ENCODE measurements at places on chromosomes 1 and 21. TPM values are rescaled to one million over a fixed set of nuclear protein-coding genes. Genes with fewer than 3 reads are reported as not detected.

FNDC5 gene
- total RNA-seq = 1.4 TPM

PLEKHN1 gene
- 1.4 TPM for total RNA-seq

OLFML3 gene
- 0.29 TPM for total RNA-seq

MARK1 gene
- 3.8 TPM for total RNA-seq

DNA sequence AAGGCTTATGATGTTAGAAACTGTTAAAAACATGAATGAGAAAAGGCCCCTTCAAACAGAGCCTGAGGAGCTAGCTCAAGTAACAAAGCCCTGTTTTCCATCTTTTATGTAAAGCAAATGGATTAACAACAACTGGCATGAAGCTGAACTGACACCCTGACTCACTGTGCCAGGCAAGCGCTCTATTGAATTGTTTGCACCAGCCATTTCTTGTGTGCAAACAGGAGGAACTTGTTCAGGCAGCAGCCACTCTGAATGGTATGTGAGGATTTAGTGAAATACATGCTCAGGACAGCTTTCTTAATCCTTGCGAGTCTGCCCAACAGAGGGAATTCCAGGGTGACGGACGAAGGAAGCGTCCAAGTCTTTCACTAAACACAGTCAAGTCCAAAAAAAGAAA, 291.1 kb upstream of the ADGRL2 start:
- no peak for DNase-seq

DNA sequence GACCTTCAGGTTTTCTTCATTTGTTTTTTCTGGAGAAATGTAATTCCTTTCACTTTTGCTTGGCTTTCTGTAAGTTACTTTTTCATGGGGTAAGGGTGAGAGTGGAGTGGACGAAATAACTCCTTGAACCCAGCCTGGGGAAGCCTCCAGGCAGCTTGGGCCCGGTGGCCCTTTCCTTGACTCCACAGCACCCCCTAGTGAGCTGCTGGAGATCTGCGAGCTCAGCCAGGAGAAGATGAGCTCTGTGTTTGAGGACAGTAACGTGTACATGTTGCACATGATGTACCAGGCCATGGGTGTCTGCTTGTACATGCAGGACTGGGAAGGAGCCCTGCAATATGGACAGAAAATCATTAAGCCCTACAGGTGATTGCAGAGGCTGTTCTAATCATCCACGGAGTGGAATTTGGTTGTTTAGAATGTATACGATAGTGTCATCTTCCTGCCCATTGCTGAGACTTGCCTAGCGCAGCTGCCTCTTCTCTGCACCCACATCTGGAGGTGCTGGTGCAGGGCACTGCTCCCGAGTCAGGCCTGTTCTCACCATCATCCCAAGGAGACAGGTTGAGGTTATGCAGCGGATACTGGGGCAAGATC, 51.0 kb downstream of the SMYD2 start:
- DNase-seq = peak; percentile 22

GRCh38 chr1:207058252-207058651, 5.2 kb downstream of the PFKFB2 start:
- no peak for DNase-seq

GRCh38 chr21:31347435-31348032, 3.5 kb upstream of the TIAM1 start:
- no peak for DNase-seq

DNA sequence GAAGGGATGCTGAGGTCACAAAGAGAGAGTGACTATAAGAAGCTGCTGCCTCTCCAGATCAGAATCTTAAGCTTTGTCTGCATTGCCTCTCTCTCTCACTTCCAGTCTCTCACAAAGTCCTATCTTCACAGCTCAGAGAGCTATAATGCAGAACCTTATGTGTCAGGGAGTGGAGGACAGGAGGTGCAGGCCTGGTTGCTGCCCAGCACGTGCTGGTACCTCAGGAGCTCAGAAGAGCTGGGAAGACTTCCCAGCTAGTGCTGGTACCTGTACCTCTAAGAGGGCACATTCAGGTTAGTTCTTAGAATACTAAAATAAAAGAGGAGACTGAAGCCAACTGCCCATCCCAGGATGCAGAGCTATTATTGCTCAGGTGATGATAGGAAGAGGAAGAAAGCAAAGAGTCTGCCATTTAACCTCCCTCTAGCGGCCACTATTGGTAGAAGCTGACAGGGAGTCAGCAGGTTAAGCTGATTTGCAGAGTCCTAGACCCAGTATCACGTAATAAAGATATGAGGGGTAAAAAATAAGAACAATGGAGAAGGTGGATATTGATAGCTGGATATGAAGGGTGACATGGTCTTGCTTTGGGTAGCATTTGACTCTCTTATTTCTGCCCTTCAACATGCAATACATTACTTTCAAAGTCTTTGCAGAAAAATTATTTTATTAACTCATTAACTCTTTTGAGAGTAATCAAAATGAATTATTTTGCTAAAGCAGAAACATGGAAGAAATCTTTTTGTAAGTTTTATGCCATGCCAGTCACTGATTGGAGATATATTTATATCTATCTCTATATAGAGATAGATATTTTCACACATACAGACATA, 138.1 kb upstream of the HMCN1 start:
- DNase-seq = no peak

DNA sequence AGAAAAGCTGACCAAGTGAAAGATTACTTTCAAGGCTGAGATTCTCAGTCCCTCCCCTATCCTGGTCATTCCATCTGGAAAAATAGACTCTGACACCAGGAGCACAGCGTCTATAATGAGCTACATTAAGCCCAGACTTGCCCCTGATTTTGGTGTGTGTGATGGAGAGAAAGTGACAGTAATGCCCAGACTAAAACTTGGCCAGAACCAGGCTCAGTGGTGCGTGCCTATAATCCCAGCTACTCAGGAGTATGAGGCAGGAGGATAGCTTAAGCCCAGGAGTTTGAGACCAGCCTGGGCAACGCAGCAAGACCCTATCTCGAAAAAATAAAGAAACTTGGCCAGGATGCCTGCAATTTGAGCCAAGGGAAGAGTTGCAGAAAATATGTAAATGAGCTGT, 15.9 kb downstream of the PLEKHA6 start:
- no peak for DNase-seq

DNA sequence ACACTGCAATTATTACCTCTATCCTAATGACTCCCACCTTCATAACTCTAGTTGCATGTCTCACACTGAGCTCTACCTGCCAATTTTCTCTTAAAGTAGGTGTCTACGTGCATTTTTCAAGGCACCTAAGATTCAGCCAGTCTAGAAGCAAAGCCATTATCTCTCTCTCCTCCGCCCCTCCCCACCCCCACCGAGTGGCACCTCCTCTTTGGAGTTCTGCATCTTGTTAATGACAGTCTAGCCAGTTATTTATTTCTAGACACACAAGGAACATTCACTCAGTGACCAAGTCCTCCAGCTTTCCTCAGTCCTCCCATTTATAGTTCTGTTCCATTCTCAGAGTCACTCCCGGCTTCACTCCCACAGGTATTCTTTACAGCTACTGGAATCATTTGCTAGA, 47.6 kb downstream of the ASTN1 start:
- no peak for DNase-seq

DNA sequence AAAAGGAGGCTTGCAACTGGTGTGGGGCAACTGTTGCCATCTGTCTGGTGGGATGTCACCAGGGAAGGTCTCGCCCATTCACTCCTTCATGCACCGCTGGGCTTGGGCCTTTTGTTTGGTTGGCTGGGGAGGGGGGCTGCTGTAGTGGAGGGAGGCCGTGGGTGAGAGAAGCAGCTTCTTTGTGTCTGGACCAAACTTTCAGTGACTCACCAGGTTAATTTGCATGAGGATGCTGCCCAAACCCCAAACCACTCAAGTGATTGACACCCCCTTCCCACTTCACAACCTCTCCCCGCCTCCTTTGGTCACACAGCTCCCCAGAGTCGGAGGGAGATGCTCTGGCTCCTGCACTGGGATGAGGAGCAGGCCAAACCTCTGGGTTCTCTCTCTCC, 19.7 kb downstream of the BTG2 start:
- DNase-seq = peak; percentile 57

GRCh38 chr1:17545356-17545755, 5.9 kb downstream of the ARHGEF10L start:
- no peak for DNase-seq

- no peak for DNase-seq
Measured at GRCh38 chr21:26909972-26910371, 56.9 kb downstream of the ADAMTS5 start.

GRCh38 chr1:61183471-61184039, 101.2 kb downstream of the NFIA start:
- no peak for DNase-seq

GRCh38 chr1:51899022-51899421, 20.5 kb upstream of the NRDC start:
- no peak for DNase-seq

- DNase-seq = no peak
Measured at GRCh38 chr21:42347601-42348327, 3.0 kb downstream of the TFF2 start.
